ENCODE measurements at places on chromosomes 2 and 18.

DNA sequence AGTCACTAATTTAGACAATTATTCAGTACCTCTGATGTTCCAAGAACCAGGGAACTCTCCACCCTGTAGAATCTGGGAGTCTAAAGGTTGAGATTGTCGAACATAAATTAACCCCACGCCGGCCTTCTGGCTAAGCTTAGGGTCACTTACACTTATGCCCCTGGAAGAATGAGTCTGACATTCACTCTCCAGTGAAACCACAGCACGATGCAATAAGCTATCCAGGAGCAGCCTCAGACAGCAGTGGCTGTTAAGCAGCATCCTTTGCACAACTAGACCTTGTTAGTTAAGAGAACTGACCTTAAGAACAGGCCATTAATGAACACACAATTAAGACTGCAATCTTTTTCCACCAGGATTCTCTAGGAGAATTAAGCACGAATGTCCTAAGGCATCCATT, 25.0 kb downstream of the SH3YL1 start:
- no peak for DNase-seq

DNA sequence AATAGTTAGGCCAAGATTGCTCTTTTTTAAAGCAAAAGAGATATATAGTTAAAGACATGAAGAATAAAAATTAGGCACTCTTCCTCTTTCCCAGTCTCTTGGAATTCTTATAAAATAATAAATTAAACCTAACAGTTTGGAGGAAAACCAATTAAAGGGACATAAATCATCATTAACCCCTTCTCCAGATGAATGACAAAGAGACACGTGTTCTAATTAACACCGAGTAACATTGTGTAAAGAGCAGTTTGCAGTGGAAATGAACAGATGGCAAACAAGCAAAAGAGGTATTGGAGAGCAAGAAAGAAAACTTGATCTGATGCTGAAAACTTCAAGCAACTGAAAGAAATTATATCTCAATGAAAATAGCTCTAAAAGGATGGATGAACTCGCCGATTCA, 48.4 kb downstream of the BCL2 start:
- no peak for DNase-seq

DNA sequence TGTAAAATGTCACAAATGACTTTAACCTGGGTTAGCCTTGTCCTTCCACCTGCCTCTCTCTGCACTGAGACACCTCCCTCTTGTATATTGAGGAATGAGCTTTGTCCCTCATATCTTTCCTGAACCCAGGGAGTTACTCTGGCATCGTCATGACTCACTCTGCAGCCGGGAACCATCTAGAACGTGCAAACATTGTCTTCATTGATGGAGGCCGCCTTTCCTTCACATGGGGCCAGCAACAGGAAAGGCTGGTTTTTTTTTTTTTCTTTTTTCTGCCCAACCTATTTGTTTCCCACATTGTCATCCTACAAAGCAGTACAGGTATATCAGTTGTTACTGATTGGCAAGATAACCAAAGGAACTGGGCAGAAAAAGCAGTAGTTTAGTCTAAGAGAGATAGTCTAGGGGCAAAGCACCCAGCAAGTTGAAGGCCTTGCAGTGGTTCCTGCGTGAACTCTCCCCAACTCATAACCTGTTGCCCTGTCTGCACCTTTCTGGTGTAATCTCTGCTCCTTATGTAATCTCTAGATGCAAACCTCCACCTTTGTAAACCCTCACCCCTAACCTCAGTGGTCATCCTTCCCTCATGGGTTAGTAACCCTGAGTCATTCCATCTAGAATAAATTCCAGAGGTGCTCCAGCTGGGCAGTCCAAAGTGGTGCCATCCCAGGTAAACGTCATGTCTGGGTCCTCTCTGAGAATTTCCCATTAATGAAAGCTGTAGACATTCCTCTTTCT, 38.3 kb downstream of the SLC40A1 start:
- no peak for DNase-seq

GRCh38 chr2:18924386-18924785, 335.0 kb upstream of the NT5C1B start:
- no peak for DNase-seq

GRCh38 chr18:53701697-53702096, 522.8 kb downstream of the MBD2 start:
- DNase-seq, result no peak

- DNase-seq, result no peak
Observed at GRCh38 chr18:57337890-57338289, 14.5 kb upstream of the ST8SIA3 start.

DNA sequence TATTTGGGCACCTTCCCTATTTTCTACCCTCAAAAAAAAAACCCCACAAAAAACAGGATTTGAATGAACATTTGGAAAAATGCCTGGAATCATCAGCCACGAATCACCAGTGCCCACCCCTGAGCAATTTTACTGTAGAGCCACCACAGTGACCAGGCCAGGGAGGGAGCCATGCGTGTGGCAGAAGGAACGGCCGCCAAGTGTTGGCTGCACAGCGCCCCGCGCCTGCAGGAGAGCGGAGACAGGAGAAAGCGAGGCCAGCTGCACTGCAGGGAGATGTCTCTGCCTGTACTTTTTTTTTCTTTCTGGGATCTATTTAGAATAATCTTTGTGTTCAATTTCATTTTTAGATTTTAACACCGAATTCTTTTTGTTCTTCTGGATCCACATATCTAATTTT, 269.3 kb upstream of the RAB12 start:
- DNase-seq, result no peak

DNA sequence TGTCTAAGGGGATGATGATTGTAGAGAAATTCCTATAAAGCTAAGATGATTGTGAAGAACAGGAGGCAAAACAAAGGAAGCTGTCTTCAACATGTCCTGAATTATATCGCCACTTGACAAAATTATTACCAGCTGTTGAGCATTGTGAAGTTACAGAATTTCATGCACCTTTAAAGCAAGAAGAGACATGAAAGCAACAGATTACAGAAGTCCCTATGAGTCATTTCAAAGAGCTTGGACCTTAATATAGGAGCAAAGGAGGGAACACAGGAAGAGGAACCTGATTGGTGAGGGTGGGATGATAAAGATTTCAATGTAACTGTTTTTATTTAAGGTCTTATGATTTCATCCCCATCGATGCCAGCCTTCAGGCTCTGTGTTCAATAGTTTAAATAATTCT, 526.9 kb upstream of the HNMT start:
- no peak for DNase-seq

- no peak for DNase-seq
Observed at GRCh38 chr2:47218066-47218581, 63.0 kb upstream of the STPG4 start.

DNA sequence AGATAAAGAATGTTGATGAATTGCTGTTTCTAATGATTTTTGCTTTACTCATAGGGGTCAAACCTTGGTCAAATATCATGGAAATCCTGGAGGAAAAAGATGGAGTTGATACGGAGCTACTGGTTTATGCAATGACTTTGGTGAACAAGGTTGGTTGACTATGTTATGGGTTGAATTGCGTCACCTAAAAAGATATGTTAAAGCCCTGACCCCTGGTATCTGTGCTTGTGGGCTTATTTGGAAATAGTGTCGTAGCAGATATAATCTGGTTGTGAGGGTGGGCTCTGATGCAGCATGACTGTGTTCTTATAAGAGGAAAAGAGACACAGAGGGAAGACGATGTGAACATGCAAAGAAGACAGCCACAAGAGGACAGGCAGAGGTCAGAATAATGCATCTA, 226.2 kb downstream of the TPGS2 start:
- DNase-seq, result no peak

- no peak for DNase-seq
Observed at GRCh38 chr18:79934311-79935097, 16.9 kb downstream of the SLC66A2 start.

DNA sequence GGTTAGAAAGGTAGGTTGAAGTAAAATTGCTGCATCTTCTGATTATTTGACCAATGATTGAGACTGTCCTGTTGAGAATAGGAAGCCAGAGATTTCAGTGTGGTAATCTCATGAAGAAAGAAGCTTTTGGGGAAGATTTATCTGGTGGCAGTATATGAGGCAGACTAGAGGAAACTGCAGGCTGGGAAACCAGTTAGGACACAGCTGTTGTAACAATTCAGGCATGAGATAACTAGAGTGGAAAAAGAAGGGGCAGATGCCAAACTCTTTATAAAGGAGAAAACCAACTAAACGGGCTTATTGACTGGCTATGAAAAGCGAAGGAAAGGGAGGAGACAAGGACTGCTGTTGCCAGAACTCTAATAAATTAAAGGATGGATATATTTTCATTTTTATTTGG, 155.6 kb downstream of the TTC27 start:
- DNase-seq, result no peak

DNA sequence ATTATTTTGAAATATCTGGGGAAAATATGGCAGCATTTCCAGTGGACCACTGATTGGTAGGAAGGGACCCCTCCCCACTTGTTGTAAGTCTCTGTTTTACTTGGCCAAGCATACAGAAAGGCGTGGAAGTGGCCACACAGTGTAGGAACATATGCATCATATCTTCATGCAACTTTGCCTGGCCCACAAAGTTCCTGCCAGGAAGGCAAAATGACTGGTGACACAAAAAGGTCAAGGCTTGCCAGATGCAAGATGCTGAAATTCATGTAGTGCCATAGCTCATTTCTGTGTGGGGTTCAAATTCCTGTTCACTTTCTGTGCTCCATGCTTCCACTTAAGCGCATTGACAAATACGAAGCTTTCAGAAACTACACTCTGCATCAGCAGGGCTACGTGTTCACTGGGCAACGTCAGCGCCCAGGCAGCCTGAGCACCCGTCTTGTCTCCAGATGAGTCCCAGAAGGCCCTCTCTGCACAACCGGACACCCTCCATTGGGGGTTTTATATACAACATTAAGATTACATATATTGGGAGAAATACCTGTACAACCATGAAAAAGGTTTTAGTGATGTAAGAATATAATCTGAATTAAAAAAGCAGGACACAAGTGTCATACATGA, 3.6 kb downstream of the DYNC2LI1 start:
- no peak for DNase-seq

DNA sequence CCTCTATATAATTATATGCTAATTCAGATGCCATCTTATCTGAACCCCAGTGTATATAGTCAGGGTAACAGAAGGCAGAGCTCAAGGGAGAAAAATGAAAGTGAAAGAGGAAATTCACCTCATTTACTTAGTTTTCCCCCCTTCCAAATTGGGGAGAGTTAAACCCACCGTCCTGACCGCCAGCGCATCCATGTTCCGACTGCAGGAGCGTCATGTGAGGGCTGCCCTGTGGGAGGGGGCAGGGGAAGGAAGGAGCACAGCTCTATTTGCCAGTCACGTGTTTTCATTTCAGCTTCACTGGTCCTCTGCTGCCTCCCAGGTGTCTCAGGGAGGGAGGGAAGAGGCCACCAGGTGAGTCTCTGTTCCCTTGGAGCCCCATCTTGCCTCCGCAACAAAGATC, 13.2 kb downstream of the CNNM4 start:
- DNase-seq, result no peak

DNA sequence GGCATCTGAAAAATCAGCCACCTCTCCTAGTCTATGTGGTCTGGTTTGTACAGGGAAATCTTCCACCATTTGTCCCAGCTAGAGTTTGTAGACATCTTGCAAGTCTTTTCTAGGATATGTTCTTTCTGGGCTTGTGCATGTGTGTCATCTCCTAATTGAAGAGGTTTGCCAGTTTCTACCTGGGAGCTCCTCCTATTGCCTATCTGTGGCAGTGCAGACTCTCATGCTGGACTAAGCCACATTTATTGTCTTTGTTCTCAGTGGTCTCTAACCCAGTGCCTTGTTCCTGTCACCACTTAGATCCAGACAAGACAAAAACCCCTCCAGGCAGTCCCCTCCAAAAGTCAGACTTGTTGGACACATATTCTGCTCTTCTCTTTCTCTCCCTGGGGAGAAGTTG, 72.0 kb upstream of the MRPS9 start:
- no peak for DNase-seq

- DNase-seq, result no peak
Observed at GRCh38 chr2:236975766-236976165, 109.9 kb upstream of the COPS8 start.

DNA sequence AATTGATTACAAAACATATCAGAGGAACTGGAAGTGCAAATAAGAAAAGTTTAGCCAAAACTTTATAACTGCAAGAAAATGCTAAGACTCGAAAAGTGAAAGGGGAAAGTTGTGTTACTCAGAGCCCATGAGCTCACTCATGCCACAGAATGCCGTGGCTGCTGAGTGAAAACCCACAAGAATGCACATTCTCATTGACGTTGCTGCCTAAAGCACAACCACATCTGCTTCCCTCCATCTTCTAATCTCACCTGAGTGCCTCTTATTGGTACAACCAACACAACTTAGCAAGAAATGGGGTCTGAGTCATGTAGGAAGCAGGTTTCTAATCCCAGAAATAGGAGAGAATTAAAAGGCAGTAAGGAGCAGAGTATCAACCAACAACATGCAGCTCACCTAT, 259.7 kb downstream of the LNPK start:
- DNase-seq, result no peak

GRCh38 chr2:111148925-111149324, 28.2 kb downstream of the BCL2L11 start:
- DNase-seq, result no peak

GRCh38 chr2:45004562-45005191, 4.6 kb downstream of the SIX2 start:
- no peak for DNase-seq

- no peak for DNase-seq
Observed at GRCh38 chr18:61948281-61948741, 55.5 kb upstream of the RNF152 start.

DNA sequence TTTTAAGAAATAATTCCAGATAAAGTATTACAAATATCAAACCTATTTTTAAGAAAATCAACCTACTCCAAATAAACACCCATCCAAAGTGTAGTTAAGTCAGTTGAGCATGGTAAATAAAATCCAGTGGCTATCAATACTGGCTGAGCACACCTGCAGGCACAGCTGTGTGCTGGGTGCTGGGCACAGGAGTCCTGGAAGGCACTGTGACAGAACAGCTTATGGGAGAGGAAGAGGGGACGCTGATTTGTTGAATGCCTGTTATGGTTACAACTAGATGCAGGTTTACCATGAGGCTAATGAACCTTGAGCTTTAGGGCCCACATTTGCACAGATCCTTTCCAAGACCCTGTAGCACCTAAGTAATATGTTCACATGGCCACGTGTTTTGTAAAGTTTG, 202.7 kb downstream of the MTX2 start:
- no peak for DNase-seq

DNA sequence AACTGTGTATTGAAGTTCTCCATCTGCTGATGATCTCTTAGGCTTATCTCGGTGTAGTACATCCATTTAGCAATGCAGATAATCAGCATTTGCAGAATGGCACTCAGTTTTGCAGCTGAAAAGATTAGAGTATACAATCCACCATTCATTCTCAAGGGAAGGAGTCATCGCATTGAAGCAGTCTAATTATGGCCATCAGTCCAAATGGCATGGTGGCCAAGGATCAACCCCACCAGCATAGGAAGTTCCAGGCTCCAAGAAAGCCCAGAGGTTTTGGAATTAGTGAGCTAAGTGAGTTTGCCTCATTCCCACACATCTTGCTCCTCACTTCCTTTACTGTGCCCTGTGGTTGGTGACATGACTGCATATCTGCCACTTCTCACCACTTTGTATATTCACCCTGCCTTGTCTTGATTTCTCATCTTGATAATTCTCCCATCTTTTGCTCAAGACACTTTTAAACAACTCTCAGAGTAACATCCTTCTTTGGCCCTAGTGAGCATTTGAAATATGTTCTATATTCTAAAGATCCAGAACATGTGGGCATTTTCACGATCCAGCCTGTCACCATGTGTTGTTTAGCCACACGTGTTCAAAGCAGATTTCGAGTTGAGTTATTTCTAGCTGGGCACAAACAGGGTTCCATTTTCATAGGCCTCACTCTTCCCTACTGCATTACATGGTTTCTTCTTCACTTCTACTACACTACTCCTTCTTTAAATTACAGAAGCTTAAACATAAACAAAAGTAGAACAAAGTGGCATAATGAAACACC, 1119.8 kb downstream of the TSN start:
- no peak for DNase-seq

- no peak for DNase-seq
Observed at GRCh38 chr2:55165626-55166025, 66.5 kb downstream of the CLHC1 start.
